ENCODE measurements at places on chromosomes 1 and 21.

DNA sequence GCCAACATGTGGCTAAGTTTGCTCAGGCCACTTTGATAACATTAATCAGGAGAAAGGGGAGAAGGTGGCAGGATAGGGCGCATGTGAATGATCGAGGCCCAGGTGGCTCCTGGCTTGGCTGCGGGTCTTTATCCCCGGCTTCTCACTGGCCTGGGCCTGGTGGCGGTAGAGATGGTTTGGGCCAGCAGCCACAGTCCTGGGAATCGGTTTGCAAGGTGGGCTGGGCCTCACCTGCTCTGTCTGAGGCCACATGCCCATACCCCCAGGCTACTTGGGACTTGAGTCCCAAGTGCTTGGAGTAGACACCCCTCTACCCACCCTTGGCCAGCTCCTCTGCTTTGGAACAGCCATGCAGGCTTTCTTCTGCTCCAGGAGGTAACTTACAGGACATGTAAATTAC is 49.7 kb upstream of the DISP3 start:
- no peak for DNase-seq

DNA sequence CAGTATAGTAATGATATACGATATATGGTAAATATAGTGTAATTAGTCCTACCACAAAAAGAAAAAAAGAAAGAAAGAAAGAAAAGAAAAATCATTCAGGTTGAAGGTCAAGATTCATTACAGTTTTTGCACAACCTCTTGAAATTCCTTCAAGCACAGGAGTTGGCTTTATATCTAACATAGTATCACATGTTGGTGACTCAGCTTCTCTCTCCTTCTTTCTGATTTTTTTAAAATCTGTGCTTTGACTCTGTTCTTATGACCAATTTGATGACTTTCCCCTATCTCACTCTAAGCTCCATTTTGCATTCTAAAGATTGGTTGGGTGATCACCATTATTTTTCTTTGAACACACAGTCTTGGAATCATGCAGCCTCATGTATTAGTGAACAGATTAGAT is 148.2 kb upstream of the COL11A1 start:
- no peak for DNase-seq

DNA sequence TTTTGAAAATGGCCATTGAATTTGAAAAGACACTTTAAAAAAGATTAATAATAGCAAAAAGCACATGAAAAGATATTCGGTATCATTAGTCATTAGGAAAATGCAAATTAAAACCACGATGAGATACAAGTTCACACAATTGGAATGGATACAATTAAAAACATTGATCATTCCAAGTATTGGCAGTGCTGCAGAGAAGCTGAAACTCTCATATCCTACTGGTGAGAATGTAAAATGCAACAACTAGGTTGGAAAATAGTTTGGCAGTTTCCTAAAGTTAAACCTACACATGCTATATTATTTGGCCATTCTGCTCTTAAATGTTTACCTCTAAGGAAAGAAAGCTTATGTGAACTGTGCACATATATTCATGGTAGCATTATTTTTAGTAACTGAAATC is 838.7 kb upstream of the PRMT6 start:
- no peak for DNase-seq

- no peak for DNase-seq
Observed at GRCh38 chr1:37545019-37545418, 9.1 kb downstream of the SNIP1 start.
